ENCODE measurements at places on chromosomes 11 and 22.

- DNase-seq, result no peak
Measured at GRCh38 chr22:22881116-22882000, 6.3 kb upstream of the IGLL5 start.

- no peak for DNase-seq
Measured at GRCh38 chr11:83306200-83307080, 20.3 kb upstream of the CCDC90B start.

DNA sequence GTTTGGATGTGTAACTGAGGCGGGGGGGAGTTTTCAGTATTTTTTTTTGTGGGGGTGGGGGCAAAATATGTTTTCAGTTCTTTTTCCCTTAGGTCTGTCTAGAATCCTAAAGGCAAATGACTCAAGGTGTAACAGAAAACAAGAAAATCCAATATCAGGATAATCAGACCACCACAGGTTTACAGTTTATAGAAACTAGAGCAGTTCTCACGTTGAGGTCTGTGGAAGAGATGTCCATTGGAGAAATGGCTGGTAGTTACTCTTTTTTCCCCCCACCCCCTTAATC, 2.3 kb downstream of the MALAT1 start:
- DNase-seq, result no peak

GRCh38 chr22:19238900-19239299, 52.6 kb downstream of the CLTCL1 start:
- no peak for DNase-seq

DNA sequence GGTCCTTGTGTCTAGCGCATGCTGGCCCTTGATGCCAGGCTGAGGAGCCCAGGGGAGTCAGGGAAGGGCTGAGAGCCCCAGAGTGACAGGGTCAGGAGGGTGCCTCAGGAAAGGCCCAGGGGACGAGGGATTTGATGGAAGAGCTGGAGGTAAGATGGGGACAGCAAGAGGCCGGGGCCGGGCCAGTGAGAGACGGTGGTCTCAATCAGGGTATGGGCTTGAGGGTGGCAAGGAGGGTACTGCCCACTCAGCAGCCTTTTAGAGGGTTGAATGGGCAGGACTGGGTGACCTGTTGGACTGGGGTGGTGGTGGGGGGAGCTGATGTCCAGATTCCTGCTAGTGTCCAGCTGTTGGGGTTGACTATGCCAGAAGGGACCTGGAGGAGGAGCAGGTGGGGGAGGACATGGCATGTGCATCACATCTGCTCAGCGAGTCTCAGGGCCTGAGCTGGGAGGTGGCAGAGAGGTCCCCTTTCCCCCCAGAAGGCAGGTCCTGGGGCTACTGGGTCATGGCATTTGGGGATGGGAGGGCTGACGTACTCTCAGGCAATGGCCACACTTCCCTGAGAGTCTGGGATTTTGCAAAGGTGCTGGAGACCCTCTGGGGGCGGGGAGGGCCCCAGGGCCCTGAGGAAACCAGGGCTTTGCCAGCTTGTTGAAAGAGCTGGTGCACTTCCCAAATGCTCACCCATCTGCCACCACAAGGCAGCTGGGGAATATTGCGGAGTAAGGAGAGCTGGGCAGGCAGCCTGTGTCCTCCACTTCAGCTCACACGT, 18.4 kb downstream of the MYO7A start:
- no peak for DNase-seq

DNA sequence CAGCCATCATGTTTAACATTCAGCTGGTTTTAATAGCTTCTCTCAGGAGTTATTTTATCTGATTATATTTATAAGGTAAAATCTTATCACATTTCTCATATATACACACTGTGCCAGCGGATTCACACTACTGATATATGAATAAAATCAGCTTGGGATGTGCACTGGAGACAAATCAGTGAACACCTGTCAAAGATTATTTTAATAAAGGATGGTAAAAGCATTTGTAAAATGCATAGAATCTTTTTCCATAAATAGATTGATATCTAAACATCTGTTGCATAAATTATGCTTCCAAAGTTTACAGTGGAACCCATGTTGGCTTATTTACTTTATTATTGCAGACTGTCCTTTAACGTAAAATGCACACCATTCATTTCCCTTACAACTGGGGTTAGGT, 1125.8 kb upstream of the CNTN5 start:
- DNase-seq, result no peak

DNA sequence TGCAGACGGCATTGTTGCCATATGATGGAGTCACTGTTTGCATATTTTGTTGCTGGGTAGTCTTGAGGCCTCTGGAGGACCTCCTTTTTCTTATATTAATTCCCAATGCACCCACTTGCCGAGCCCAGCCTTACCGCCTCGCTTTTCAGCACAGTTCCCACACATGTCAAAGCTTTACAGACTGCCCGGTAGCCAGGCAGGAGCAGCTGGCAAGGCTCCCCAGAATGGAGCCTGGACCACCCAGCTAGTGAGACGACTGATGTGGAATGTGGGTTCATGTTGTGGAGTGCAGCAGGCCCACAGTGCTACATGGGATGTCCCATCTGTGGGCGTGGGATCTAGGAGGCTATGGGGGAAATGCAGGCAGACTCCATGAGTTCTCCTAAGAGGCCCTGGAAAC, 99.4 kb upstream of the MTMR2 start:
- no peak for DNase-seq

- no peak for DNase-seq
Measured at GRCh38 chr11:57364851-57365660, 15.9 kb downstream of the PRG3 start.

GRCh38 chr22:25448435-25449051, 115.9 kb upstream of the GRK3 start:
- DNase-seq, result no peak

GRCh38 chr11:10500757-10501684, 40.0 kb downstream of the RNF141 start:
- DNase-seq, result no peak

- DNase-seq, result peak; percentile 8
Measured at GRCh38 chr11:65744026-65744698, 23.6 kb upstream of the RNASEH2C start.

- DNase-seq, result no peak
Measured at GRCh38 chr11:7971846-7972245, 6.6 kb upstream of the NLRP10 start.

DNA sequence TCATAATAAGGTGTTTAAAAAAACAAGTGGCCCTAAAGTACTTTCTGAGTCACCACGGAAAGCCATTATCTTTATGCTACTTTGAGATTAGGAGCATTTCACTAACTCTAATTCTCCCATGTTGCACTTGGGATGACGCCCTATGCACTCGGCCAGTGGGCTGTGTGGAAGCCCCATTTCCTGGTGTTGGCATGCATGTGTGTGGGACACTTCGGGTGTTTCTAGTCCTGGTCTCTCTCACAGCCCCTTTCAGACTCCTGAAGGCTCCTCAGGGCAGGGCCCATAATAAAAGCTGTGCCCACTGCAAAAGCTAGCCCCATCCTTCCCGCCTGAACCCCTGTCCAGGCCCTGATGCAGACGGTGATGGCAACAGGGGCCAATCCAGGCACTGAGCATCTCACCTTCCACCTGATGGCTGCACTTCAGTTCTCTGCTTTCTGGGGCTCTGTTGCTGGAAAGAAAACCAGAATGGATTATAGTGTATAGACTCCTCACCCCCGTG, 14.9 kb upstream of the FXYD2 start:
- no peak for DNase-seq

GRCh38 chr11:68583041-68583446, 101.3 kb upstream of the GAL start:
- no peak for DNase-seq

- no peak for DNase-seq
Measured at GRCh38 chr11:108945341-108945740, 280.5 kb downstream of the DDX10 start.

GRCh38 chr11:119152043-119152442, 3.2 kb downstream of the ABCG4 start:
- DNase-seq, result no peak

GRCh38 chr22:44412136-44412731, 85.8 kb downstream of the RTL6 start:
- no peak for DNase-seq

- DNase-seq, result no peak
Measured at GRCh38 chr11:69358398-69359020, 64.6 kb downstream of the MYEOV start.

GRCh38 chr11:118657238-118657637, 22.2 kb downstream of the TREH start:
- no peak for DNase-seq

- DNase-seq, result no peak
Measured at GRCh38 chr11:29634744-29635143, 382.1 kb downstream of the KCNA4 start.

DNA sequence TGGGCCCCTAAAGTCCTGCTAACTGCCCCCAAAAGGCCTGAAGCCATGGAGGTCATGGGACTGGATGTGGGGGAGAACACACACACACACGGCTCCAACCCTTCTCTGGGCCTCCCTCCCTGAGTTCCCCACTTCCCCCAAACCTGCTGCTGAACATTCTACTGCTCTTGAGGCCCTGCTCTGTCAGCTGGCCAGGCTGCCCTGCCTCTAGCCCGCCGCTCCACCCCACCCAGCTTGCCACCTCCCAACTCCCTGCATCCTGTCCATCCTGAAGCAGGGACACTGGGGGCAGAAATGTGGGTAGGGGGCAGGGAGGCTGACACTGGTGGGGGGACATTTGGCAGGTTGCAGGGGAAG, 1.0 kb downstream of the KCNJ4 start:
- DNase-seq, result no peak

Measured in NCI-H1048 (cell line).